DMS79 treated with DMSO at 0.1 percent for 48 hours (cell line): ENCODE measurements at places on chromosomes 5 and 9.

GRCh38 chr9:127349483-127350113, 47.4 kb upstream of the SLC2A8 start:
- no peak for DNase-seq

DNA sequence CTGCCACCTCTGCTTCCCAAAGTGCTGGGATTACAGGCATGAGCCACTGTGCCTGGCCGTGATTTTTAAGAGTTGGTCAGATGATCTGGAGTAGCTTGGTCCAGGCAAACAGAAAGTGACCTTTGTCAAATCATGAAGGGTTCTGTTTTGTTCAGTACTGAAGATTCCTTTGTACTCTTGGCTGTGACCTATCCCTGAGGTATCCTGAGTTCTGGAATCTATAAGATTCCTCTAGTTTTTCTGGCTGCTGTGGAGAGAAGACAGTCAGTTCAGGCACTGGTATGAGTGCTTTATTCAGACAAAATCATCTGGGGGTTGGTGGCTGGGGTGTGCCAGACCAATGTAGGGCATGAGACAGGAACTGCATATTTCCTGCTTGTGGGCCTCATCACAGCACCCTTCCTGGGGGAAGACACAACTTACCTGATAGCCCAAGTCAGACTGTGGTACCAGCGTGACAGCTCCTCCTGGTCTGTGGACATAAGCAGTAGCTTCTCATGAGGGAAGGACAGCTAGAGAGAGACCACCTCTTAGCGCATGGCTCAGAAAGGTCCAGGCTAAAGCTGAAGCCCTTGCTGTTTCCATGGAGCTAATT, 3.1 kb downstream of the ARHGEF39 start:
- no peak for DNase-seq

DNA sequence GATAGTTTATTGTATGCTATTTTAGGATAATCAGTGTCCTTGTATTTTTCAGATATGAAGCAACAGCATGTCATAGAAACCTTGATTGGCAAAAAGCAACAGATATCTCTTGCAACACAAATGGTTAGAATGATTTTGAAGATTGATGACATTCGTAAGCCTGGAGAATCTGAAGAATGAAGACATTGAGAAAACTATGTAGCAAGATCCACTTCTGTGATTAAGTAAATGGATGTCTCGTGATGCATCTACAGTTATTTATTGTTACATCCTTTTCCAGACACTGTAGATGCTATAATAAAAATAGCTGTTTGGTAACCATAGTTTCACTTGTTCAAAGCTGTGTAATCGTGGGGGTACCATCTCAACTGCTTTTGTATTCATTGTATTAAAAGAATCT, 14.5 kb downstream of the CCT5 start:
- no peak for DNase-seq

DNA sequence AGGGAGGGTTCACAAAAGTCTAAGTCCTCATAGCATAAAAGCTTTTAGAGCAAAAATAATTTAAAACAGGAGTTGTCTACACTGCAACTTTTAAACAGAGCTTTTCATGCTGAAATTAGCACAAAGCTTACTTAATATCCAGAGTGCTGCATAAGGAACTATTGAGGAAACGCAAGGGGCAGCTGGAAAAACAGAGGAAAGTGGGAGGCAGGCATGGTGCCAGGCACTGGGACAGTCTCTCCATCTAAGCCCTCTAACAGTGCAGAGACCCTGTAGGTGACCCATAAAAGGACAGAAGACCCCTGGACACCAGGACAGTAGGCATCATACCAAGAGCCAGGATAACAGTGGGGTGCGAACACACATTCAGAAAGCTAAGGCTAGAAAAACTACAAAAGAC, 49.3 kb downstream of the ADAMTS12 start:
- no peak for DNase-seq

DNA sequence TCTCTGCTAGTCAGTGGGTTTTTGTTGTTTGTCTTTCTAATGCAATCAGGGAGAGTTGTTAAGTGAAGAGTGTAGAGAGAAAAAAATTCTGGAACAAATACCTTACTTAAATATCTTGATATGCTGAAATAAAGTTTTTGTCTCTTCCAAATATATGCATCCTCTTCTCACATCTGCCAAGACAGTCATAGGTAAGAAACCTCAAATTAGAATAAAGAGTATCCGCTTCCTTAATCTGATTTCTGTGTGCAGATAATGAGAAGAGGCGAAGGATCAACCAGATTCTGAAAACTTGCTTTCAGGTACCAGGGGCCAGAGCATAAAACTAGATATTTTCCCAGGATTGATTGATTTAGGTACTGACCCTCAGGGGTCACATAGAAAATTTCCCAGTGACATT, 11.3 kb upstream of the IL6ST start:
- no peak for DNase-seq

DNA sequence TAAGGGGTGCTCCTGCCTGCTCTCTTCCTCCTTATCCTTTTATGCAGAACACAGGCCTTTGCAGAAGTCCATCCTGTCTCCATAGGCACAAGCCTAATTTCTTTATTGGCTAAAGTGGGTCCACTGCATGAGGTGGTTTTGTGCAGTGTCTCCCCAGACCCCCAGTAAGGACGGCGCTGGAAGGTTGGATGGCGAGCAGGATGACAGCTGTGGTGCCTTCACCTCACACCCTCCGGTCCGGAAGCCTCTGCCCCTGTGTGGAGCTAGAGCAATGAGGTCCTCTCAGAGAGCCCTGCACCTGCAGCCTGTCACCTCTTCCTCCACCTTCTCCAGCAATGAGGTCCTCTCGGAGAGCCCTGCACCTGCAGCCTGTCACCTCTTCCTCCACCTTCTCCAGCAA, 393.7 kb upstream of the IRX1 start:
- DNase-seq: no peak

GRCh38 chr9:87834357-87834756, 48.3 kb upstream of the SPATA31E1 start:
- no peak for DNase-seq

DNA sequence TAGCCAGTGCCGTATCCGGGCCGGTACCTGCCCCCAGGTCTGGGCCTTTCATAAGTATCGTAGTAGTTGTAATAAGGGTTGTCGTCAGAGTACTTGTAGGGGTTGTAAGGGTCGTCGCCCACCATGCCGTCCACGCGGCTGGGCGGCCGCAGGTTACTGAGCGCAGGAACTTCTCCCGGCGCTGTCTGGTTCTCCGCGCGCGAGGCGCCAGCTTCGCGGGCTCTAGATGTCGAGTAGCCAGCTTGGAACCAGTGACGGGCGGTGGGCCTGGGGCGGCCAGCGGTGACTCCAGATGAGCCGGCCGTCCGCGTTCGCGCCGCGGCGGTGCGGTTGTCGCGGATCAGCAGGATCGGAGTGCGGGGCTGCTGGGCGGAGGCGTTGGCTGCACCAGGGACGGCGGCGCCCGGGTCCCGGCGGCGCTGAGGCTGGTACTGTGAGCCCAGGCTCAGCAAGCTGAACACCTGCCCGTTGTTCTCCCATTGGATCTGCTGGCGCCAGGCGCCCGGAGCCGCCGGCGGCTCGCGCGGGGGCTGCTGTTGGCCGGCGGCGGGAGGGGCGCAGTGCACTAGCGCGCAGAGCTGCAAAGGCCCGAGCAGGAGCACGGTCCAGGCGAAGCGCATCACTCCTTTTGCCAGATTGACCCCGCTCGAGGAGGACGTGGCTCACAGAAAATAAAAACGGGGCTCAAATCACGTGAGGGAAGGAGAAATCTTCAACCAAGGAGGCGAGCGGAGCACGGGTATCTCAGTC, 518 bp downstream of the LOX start:
- DNase-seq: peak; percentile 7
